ENCODE measurements at places on chromosomes 7 and 10.

- no peak for DNase-seq
Measured at GRCh38 chr10:122116331-122116730, 127.4 kb downstream of the TACC2 start.

- DNase-seq, result no peak
Measured at GRCh38 chr7:158646766-158647474, 57.7 kb downstream of the NCAPG2 start.

DNA sequence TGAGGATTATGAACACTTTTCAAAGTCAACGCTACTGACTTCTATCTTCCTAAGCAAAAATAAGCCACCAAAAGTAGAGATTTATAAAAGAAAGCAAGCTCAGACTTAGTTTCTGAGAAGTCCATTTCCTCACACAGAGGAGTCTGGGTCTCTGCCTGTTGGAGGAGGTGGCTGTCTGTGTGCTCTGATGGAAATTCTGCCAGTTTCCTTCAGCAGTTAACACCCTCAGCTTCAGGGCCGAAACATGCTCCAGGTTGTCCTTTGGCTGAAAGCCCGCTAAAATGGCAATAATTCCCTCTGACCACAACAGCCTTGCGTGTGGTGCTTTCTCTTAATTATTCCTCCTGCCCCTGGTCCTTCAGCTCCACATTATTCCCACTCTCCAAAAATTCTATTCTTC, 127.8 kb upstream of the LAMB4 start:
- DNase-seq, result no peak

DNA sequence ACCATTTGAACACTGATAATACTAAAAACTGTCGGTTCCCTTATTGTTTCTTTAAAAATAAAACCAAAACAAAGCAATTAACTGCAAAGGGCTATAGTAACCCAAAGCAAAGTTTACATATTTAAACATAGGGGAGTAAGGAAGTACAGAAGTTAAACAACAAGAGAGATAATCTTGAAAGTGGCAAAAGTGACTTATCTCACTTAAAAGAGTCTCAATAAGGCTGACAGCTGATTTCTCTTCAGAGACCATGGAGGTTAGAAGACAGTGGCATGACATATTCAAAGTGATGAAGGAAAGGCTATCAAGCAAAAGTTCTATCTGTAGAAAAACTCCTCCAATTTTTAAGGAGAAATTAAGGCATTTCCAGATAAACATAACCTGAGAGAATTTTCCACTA, 233.5 kb upstream of the HDAC9 start:
- no peak for DNase-seq
